ENCODE measurements at places on chromosomes 3 and 15.

- no peak for DNase-seq
Observed at GRCh38 chr3:88117683-88118082, 32.1 kb upstream of the C3orf38 start.

- no peak for DNase-seq
Observed at GRCh38 chr3:14366248-14366647, 36.2 kb upstream of the SLC6A6 start.

GRCh38 chr3:132435224-132435910, 18.1 kb downstream of the DNAJC13 start:
- DNase-seq: no peak

- no peak for DNase-seq
Observed at GRCh38 chr3:52546111-52546901, 9.9 kb downstream of the UQCC5 start.

- DNase-seq: no peak
Observed at GRCh38 chr3:139588450-139588849, 48.9 kb upstream of the RBP1 start.

DNA sequence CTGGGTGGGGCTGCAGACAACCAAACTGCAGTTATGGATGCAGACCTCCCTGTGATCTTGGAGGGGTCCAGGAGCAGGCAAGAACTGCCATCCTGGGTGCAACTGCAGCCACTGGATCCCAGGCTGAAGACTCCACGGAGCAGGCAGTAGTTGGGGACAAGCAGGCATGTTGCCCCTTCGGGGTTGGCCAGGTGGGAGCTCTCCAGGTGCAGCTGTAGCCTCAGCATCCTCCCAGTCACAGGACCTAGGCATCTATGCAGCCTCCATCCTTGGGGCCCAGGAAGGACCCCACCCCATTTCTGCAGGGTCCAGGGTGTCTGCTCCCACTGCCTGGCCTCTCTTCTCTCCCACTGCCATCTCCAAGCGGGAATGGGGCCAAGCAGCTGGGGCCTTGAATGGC, 322.2 kb upstream of the RBMS3 start:
- DNase-seq: no peak

DNA sequence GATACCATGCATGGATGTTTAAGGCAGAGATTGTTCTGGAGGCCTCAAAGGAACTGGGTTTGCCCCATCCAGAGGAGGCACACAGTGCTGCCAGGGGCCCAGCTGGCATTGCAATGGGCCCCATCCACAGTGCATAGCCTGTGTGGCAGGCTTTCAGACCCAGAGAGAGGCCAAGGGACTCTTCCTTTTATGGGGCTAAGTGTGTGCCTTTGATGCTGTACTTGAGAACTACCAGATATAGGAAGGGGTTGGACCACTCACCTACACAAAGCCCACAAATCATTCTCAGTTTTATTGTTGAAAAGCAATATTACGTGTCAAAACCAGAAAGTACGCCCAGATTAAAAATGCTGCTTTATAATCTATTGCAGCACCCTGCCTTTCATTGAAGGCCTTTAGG, 134.9 kb downstream of the EPHB1 start:
- DNase-seq: no peak

DNA sequence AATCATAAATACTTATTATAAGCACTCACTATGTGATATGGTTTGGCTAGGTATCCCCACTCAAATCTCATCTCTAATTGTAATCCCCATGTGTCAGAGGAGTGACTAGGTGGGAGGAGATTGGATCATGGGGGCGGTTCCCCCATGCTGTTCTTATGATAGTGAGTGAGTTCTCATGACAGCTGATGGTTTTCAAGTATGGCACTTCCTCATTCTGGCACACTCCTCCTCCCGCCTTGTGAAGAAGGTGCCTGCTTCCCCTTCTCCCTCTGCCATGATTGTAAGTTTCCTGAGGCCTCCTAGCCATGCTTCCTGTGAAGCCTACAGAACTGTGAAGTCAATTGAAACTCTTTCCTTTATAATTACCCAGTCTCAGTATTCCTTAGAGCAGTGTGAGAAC, 53.3 kb upstream of the CHMP2B start:
- no peak for DNase-seq

- no peak for DNase-seq
Observed at GRCh38 chr3:15341030-15341726, 8.8 kb upstream of the SH3BP5 start.

DNA sequence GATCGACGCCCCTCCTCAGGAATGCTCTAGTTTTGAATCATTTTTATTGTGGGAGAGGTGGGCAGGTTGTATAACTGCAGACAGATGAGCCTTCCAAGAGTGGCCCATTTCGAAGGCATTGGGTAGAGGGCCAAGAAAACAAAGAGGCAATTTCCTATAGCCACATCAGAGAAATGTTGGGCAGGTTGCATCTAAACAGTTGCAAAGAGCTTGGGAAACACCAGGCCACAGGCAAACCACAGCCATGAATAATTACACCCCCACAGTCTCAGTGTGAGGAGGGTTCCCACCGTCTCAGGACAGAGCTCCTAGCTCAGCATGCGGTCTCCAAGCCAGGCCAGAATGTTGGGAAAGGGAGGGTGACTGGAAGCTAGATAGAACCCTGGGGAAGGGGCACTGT, 257.3 kb downstream of the ABHD5 start:
- no peak for DNase-seq

- DNase-seq: no peak
Observed at GRCh38 chr15:101024073-101024695, 105.0 kb downstream of the LRRK1 start.

- DNase-seq: no peak
Observed at GRCh38 chr3:63975723-63976122, 47.6 kb downstream of the PSMD6 start.

GRCh38 chr15:37124331-37124730, 24.0 kb upstream of the MEIS2 start:
- no peak for DNase-seq

DNA sequence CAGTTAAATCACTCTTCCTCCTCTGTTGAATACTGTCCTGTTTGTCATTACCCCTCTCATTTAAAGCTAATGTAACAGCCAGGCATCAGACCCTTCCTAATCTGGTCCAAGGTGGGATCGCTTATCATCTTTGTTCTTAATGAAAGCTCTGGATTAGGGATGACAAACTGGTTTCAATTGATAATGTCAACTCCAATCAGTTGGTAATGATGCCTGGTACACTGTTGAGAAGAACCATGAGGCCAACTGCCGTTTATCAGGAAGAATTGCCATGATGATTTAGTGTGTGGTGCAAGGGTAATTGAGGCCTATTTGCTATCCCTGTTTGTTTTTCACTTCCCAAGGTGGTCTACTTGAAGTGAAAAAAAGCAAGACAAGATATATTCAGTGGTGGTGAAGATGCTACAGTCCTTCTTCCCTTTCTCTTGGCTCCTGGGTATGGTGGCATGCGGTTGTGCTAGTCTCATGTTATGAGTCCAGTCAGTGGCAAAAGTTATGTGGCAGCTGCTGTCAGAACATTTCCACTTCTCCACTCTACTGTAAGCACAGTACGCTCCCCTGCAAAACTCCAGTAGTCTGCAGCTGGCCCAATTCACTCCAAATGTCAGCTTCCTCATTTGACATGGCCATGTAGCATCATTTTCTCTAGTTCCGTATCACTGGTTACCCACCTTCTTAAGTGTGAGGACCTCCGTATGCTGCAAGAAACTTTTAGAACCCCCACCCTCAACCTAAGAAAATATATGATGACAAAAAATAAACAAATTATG, 72.5 kb downstream of the MORC1 start:
- DNase-seq: no peak

GRCh38 chr3:23816721-23817120, 11.0 kb downstream of the UBE2E1 start:
- no peak for DNase-seq

DNA sequence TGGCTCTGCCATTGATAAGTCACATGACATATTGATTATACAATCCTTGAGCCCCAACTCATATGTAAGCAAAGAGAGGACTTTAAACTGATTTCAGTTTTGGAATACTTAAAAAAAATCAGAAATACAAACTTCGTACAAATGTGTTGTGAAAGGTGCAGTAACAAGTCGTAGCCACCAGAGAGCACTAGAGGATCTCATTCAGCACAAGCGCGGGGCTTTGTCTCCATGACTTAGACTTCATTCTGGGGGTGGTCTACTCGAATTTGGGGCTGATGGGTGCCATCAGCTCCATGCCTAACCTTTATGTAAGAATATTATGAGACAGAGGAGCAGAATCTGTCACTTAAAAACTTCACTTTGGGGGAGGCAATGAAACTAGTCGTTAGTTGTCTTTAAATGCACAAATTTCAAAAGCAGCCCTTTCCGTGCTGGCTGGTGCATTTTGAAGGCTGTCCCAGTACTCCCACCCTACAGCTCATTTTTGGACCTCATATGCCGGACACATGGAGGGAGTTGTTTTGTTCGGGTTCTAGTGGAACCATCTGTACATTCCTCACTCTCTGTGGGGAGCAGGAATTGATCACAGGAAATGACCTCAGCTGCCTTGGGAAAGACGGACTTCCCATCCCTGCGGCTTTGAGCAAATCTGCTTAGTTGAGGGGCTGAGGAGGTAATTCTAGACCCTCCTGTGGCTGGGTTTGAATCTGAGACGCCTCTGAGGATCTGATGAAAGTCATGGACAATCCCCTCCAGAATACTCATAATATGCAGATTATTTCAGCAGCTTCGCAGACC, 27.5 kb upstream of the MASP1 start:
- peak; percentile 5 for DNase-seq

- DNase-seq: no peak
Observed at GRCh38 chr15:75640483-75641178, 607 bp upstream of the IMP3 start.

- DNase-seq: no peak
Observed at GRCh38 chr3:50675179-50676030, 678 bp downstream of the DOCK3 start.

GRCh38 chr3:33089515-33089914, 7.4 kb downstream of the GLB1 start:
- DNase-seq: no peak

DNA sequence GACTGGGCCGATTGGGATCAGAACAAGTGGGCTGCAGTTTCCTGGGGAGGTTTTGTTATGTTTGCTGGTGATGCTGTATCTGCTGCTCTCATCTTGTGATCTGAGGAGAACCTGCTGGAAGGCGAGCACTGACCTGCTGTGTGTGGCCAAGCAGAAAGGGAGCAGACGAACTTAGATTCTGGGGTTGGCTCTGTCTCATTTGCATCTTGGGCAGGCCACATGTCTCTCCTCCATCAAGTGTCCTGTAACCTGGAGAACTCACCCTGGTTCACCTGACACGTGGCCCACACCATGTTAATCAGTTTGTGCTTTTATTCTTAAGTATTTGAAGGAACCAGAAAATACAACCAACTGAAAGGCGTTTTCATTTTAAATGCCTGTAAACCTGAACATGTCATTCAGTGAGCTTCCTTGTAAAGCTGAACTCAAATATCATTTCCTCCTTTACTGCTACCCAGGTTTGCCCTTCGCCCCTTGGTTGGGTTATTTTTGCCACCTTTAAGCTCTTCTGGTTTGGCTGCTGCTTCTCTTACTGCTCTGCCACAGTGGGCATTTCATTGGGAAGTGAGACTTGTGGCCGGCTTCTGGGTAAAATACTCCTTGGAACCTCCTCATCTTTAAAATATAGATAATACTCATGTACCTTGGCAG, 33.5 kb upstream of the TRAK1 start:
- no peak for DNase-seq

- no peak for DNase-seq
Observed at GRCh38 chr3:95424279-95424678, 1361.4 kb downstream of the NSUN3 start.

- DNase-seq: no peak
Observed at GRCh38 chr3:141681390-141681780, 56.7 kb upstream of the RNF7 start.

GRCh38 chr3:68089572-68090011, 435.2 kb upstream of the SUCLG2 start:
- no peak for DNase-seq

- no peak for DNase-seq
Observed at GRCh38 chr15:76976572-76977270, 18.2 kb upstream of the PSTPIP1 start.

GRCh38 chr3:127600749-127601456, 2.7 kb downstream of the MCM2 start:
- DNase-seq: no peak

- DNase-seq: no peak
Observed at GRCh38 chr3:107690522-107691138, 167.9 kb downstream of the BBX start.

- DNase-seq: no peak
Observed at GRCh38 chr3:145133281-145133680, 1027.7 kb downstream of the PLOD2 start.

GRCh38 chr15:79629687-79630086, 197.6 kb downstream of the MINAR1 start:
- no peak for DNase-seq

DNA sequence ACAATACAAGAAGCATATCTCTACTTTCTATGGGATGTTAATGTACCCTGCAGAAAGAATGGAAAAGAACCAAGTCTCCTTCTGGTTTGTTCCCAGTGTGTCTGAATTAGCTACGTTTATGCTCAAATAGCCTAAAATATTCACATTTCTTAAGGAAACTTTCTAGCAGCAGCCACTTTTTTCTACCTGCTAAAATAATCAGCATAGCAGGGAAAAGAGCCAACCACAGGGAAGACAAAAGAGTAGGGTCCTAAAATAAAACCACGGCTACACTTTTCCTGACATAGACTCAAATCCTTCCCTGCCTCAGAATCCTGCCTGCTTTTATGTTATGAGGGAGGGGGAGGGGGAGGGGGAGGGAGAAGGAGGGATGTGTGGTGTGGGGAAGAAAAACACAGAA, 136.7 kb downstream of the GBE1 start:
- no peak for DNase-seq

GRCh38 chr3:46143951-46144473, 64.1 kb downstream of the CCR1 start:
- DNase-seq: no peak

DNA sequence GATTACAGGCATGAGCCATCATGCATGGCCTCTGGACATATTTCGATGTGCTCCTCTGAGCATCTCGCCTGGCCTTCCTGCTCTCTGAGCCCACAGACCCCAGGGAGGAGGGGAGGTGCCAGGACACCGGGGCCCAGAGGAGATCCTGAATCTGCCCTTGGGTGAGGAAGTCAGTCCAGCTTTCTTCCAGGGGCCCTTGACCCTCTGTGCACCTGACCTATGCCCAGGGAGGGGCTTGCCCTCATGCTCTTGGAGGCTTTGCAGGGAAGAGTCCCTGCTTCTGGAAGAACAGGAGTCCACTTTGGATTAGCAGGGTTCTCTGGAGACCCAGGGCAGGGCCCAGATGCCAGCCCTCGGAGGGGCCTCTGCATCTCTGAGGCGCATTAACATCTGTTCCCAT, 1.4 kb downstream of the ACSBG1 start:
- no peak for DNase-seq

DNA sequence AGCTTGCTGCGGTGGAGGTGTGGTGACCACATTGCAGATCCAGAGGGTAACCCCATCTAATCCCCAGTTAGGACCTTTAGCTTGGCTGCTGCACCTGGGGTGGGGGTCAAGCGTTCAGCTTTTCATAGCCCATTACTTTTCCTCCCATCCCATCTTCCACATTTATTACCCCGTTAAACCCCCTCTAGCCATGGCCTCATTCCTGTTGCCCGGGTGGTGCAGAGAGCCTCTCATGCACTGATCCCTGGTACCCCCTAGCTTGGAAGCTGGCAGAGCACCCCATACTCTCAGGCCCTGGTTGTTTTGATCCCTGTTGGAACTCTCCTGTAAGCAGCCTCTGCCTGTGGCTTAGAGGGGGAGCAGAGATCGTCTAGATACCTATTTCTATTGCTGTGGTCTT, 20.8 kb downstream of the CDAN1 start:
- DNase-seq: no peak
